T follicular helper cell (primary cell): ENCODE measurements at places on chromosomes 6 and 20.

- DNase-seq = no peak
These were observed 8.0 kb upstream of the SIM1 start for GRCh38 chr6:100472674-100473073.

GRCh38 chr6:95819939-95820338, 195.8 kb upstream of the FUT9 start:
- DNase-seq = no peak

DNA sequence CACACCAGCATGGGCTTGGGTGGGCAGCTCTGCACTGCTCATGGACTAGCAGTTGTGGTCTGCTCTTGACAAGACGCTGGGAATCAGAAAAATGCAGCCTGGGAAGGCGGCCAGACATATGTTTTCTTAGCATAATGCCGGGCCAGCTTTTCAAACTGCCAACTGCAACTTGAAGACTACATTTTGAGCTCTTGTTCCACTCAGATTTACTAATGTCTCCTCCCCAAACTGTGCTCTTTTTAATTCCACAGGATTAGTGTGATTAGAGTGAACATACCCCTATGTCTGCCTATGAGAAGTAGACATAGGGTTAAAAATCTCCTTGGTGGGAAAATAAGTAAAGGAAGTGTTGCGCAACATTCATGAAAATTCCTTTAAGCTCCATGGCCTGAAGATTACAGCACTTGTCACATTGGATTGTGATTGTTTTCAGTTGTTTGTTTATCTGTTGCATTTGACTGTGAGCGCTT, 5.3 kb upstream of the FNDC1 start:
- DNase-seq = no peak

DNA sequence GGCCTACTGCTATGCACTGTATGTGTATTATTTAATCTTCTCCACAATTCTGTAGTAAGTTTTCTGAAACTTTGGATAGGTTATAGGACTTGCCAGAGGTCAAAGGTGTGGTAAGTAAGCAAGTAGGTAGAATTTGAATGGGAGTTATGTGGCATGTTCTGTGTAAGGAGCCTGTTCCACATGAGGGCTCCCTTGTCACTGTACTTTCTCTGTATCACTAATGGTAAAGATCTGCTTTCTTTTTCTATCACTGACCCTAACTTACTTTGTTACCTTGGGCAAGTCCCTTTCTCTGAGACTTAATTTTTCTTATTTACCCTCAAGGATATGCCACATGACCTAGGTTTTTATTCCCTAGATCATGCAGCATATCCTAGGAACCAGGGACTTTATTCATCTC, 50.3 kb downstream of the EIF2S2 start:
- no peak for DNase-seq

GRCh38 chr6:13814938-13815575, 700 bp upstream of the MCUR1 start:
- DNase-seq = no peak

GRCh38 chr20:24668791-24669190, 199.4 kb downstream of the SYNDIG1 start:
- no peak for DNase-seq

GRCh38 chr6:6386010-6386409, 65.5 kb upstream of the F13A1 start:
- DNase-seq = no peak

GRCh38 chr6:112330879-112331265, 16.3 kb upstream of the RFPL4B start:
- no peak for DNase-seq

GRCh38 chr6:33587529-33587928, 7.5 kb upstream of the BAK1 start:
- no peak for DNase-seq

GRCh38 chr6:12353731-12354130, 63.6 kb downstream of the EDN1 start:
- DNase-seq = no peak

DNA sequence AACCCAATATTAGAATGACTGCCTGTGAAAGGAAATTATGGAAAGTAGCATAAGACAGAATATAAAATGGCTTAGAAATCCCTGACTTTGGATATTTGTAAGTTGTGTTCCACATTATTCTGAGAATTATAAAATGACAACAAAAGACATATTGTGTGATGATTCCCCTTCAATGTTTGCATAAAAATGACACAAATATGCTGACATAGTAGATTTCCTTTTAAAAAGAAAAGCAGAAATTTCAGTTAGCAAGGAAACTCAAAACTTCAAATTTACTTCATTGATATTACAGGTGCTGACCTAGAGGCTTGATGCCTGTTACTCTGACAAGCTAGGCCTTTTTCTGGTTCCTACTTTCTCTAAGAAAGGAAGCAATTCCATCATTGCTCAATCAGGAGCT, 816.9 kb upstream of the HS3ST5 start:
- DNase-seq = no peak

- no peak for DNase-seq
These were observed 264.3 kb downstream of the TAF4 start for GRCh38 chr20:61801428-61801827.

DNA sequence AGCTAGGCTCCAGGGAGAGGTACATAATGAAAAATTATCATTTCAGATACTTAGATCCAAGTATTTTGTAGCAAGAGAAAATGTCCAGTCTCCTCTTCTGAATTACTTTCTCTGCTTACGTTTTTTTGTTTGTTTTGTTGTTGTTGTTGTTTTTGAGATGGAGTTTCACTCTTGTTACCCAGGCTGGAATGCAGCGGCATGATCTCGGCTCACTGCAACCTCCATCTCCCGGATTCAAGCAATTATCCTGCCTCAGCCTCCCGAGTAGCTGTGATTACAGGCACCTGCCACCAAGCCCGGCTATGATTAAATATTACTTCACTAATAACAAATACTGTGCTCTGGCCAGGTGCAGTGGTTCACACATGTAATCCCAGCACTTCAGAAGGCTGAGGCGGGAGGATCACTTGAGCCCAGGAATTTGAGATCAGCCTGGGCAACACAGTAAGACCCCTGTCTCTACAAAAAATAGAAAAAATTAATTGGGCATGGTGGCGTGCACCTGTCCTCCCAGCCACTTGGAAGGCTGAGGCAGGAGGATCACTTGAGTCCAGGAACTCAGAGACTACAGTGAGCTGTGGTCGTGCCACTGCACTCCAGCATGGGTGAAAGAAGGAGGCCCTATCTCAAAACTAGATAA, 155.0 kb upstream of the JARID2 start:
- no peak for DNase-seq

- no peak for DNase-seq
These were observed 79.7 kb downstream of the FIG4 start for GRCh38 chr6:109770779-109771178.

- DNase-seq = no peak
These were observed 11.5 kb upstream of the PROKR2 start for GRCh38 chr20:5328268-5328667.

DNA sequence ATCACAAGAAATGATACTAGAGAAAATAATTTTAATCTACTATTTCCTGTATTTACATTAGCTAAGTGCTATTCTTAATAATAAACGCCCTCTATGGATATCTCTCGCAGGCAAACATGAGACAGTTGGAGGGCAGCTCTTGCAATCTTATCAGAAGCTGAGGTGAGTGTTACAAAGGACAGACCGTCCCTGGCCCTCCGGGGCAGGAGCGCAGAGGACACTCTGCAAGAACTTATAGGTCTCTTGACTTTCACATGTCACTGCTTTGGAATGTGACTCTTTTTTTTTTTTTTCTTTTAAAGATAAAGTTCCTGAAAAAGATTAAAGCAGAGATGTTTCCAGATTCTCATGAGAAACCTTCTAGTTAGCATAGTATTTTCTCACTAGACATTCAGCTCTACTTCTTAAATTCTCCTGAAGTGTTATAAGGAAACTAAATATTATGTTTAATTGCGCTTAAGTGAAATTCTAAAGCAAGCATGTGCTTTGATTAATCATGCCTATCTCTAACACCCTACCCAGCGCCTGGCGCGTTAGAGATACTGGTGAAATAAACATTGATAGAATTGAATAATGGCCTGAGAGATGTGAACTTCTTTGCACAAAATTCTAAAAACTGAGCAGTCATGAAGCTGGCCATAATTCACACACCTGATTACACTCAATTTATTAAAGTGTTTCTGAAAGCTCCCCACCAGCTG, 57.4 kb downstream of the SYTL3 start:
- DNase-seq = no peak

DNA sequence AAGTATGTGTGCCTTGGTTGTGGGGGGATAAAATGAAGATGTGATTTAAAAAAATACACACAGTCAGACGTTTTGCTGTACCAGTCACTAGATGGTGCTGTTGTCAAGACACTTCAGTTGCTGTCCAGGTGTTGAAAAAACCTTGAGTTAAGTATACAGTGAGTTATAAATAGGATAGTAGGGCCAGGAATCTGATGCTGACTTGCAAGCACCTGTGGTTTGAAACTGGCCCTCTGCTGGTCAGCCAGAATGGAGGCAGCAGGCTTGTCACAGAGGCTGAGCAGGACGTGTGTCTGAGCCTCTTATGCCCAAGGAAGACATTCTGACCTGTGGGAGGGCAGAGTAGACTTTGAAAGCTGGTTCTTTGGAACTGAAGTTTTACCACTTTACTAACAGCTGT, 27.8 kb downstream of the RNF8 start:
- DNase-seq = no peak

DNA sequence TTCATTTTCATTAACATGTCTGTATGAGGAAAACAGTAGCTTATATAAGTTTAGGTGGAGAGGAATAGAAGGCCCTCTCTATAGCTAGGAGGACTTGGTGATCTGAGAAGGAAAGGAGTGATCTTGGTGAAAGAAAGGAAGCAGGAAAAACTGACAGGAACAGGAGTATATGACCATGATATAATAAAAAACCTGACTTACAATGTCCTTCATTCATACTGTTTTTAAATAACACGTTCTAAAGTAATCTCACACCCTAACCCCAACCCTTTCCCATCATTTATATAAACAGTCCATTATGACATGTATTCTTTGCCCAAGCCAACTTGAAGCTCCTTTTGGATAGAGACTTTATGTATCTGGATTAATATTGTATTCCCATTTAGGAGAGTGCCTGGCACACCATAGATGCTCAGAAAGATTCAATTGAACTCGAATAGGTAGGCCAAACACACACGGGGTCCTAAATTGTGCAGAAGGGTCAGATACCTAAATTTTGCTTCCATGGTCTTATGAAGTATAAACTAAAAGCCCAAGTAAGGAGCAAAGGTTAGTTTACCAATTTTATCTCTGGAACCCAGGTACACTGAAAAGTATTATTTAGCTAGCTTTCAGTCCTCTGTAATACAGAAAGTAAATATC, 75.9 kb downstream of the OR2B2 start:
- DNase-seq = no peak

DNA sequence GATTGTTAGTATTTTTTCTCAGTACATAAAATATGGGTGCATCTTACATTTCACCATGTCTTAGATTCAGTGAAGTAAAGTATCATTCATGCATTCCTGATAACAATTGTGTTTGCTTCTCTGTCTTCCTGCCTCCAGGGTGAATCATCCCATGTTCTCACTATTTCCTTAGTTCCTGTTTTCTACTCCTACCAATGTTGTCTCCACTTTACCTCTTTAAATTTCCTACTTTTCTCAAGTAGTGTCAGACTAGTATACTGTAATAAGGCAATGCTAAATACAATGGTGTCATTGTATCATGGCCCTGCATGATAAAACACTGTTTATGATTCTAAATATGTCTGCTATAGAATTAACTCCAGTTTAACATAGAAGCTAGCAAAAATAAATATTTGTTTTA, 37.4 kb upstream of the GABRR1 start:
- DNase-seq = no peak

GRCh38 chr6:135693811-135694370, 157.6 kb upstream of the PDE7B start:
- no peak for DNase-seq

- DNase-seq = no peak
These were observed 96.6 kb downstream of the DLGAP4 start for GRCh38 chr20:36402708-36403107.

DNA sequence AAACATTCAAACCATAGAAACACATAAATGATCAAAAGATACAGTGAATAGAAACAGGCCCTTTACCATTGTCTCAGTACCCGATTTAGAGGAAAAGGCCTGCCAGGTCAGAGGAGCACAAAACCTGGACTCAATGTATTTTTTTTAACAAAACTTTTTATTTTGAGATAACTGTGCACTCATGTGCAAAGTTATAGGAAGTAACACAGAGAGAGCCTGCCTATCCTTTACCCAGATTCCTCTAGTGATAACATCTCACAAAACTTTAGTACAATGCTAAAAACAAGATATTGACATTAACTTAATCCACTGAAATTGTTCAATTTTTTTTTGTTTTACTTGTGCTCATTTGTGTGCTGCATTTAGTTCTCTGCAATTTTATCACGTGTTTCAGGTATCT, 36.8 kb upstream of the SAMD3 start:
- no peak for DNase-seq

DNA sequence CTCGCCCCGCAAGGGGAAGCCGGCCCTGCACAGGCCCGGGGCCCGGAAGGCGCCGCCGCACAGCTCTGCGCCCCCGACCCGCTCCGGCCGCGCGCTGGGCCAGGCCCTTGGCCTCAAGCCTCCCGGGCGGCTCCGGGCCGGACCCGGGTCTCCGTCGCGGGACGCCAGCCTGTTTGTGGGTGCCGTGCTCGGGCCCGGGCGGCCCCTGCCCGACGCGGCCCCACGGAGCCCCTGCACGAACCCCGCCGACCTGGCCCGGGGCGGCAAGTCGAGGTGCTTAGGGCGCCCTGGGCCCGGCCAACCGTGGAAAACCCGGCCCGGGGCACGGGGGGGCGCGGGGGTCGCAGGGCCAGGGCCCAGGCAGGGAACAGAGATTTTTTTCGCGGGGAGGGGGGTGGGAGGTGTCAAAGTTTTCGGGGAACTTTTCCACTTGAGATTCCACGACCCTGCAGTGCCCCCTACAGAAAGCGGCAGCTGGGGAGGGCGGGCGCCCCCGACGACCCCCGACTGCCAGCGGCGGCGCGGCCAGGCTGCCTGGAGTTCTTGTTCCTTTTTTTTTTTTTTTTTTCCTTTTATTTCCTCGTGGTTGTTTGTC, 805 bp upstream of the STX16 start:
- peak; percentile 24 for DNase-seq

DNA sequence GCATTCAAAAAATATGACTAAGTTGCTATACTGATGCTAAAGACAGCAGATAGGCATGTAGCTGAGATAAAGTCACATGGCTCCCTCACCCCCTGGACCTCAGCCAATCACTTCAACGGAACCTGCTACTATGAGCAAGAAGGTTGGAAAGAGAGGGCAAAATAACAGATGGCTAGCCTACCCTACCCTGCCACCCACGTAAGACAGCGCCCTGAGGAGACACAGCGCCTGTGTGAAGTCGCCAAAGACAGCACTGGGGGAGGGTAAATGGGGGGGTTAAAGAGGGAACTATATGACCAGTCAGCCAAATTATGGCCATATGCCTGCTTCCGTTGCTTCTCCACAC, 163.2 kb downstream of the RALGAPA2 start:
- DNase-seq = no peak

DNA sequence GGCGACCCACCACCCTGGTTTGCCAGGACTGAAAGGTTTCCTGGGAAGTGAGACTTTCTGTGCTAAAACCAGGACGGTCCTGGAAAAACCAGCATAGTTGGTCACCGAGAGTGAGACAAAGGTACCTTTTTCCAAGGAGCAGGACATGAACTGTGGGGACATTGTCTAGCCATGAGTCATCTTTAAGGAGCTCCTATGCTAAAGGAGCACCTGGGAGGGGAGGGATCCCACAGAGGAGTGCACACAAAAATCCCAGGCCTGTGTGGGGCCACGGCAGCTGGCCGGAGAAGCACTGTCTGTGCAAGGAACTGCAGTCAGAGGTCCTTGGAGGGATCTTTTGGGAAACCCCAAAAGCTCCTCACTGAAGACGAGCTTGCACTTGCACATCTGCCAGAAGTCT, 109.1 kb upstream of the PLEKHG1 start:
- DNase-seq = no peak
